ENCODE measurements at places on chromosomes 2 and 18. TPM values are rescaled to one million over a fixed set of nuclear protein-coding genes. Genes with fewer than 3 reads are reported as not detected.

MAPK4 gene
- 15.2 TPM for total RNA-seq

- no peak overlapping the region for H3K4me3 ChIP-seq
- no peak overlapping the region for H3K27ac ChIP-seq
- no peaks in the 10 kb centered on the region for H3K36me3 ChIP-seq
- H3K4me1 ChIP-seq: no peaks in the 10 kb centered on the region
- DNase-seq: no peak
Observed at GRCh38 chr2:189142893-189143759, 36.4 kb downstream of the COL5A2 start.

DNA sequence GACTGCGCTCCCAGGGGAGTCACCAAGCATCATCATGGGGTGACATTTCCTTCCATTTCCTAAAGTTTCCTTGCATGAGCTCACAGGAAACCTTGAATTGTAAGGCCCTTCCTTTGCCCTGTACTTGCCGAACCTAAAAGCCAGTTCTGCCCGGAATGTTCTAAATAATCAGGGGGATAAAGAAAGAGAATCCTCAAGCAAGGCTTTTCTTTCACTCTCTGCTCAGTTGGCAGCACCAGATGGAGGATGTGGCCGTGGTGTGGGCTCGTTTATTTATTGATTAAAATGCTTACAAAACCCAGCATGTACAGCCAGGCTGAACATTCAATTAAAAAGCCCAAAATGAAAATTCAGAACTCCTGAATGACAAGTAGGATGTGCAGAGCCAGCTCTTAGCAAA is 170.5 kb downstream of the SH3RF3 start:
- peak overlapping the region; percentile 44 for H3K27ac ChIP-seq
- no peaks in the 10 kb centered on the region for H3K36me3 ChIP-seq
- H3K4me3 ChIP-seq: no peak overlapping the region

PRSS56 gene
- total RNA-seq: not detected

- H3K36me3 ChIP-seq: peaks cover 96% of the 10 kb centered on the region
- no peaks in the 10 kb centered on the region for H3K4me1 ChIP-seq
- H3K27me3 ChIP-seq: no peaks in the 10 kb centered on the region
- no peak for DNase-seq
Observed at GRCh38 chr2:239984421-239985194, 40.5 kb downstream of the NDUFA10 start.

DNA sequence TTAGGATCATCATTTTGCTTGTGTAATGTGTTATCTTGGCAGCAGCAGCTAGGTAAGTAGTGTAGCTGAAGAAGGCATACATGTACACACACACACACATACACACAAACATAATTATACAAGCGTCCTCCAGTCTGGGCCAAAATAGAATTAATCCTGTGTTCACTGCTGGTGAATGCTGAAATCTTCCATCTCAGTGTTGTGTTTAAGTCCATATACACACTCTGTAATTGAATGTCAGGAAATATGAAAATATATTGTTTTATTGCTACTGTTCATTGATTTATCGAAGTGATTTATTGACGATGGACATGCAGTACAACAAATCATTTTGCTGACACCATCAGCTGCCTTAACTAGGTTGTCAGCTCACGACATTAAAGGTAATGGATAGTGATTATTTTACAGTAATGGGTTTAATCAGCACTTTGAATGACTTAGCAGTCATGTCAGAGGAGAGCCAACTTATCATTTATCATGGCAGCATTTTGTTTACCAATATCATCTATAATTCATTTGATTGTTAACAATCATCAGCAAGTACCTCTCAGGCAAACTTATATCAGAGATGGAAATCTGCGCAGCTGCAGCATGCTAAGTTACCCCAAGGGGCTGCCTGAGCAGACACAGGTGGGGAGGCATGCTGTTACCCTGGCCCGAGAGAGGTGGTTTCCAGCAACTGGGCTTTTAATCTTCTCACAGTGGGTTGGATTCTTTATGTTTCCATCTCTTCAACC is 83.7 kb upstream of the FSHR start:
- no peak overlapping the region for H3K4me3 ChIP-seq
- no peaks in the 10 kb centered on the region for H3K36me3 ChIP-seq
- H3K4me1 ChIP-seq: no peaks in the 10 kb centered on the region
- H3K27me3 ChIP-seq: peaks cover 4% of the 10 kb centered on the region

GRCh38 chr2:26925100-26925791 is 45.2 kb upstream of the MAPRE3 start:
- peaks cover 5% of the 10 kb centered on the region for H3K27me3 ChIP-seq
- H3K4me1 ChIP-seq: peaks cover 5% of the 10 kb centered on the region
- H3K36me3 ChIP-seq: no peaks in the 10 kb centered on the region
- no peak overlapping the region for H3K4me3 ChIP-seq
- DNase-seq: no peak
- H3K27ac ChIP-seq: no peak overlapping the region

- no peaks in the 10 kb centered on the region for H3K36me3 ChIP-seq
- H3K27me3 ChIP-seq: no peaks in the 10 kb centered on the region
Observed at GRCh38 chr18:32847691-32848090, 74.9 kb upstream of the KLHL14 start.

DNA sequence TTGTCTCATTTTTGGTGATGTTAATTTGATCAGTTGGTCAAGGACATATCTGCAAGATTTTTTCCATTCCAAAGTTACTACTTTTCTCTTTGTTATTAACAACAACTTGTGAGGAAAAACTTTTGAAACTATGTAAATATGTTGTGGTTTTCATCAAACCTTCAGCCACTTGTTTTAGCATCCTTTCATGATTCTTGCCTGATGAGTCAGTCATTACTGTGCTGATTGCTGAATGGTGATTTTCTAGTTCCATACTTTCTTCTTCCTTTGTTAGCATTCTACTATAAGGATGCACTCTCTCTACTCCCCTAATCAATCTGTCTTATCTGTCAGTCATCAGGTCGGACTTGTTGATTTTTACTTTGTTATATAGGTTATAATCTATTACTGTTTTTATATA is 10.9 kb downstream of the TMEM87B start:
- no peak for DNase-seq
- H3K36me3 ChIP-seq: peaks cover 25% of the 10 kb centered on the region
- H3K4me1 ChIP-seq: no peaks in the 10 kb centered on the region
- no peak overlapping the region for H3K4me3 ChIP-seq

DNA sequence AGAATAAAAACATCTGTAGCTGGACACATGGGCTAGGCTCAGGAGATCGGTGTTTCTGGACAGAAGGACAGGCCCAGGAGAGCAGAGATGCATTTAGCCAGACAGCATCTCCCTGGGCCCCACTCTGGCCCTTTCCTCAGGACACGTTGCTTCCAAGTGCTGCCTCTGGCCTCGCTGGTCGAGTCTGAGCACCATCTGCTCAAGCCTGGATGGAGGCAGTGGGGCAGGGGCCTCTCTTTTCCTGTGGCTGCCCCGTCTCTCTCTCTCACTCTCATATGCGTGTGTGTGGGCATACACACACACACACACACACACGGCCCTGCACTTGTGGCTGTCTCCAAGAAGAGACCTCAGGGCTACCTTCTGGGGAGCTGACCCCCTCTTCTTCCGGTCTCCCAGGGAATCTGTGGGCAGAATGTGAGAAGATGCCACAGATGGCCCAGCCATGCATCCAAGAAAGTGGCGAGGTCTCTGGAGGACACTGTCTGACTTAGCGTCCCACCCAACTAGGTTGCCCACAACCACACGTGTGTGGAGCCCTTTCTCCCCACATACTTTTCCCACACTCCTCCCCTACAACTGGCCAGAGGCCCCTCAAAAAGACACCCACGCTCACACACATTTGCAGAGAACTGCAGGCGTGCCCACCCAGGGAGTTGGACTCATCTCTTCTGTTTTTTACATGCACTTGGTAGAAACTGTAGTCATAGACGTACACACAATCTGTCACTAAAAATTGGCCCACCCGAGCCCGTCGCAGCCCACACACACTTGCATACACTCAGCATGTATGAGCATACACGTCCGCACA is 19.9 kb downstream of the CELF4 start:
- no peak for DNase-seq
- no peak overlapping the region for H3K4me3 ChIP-seq
- no peak overlapping the region for H3K27ac ChIP-seq
- H3K27me3 ChIP-seq: no peaks in the 10 kb centered on the region

GRCh38 chr2:61262699-61263098 is 100.7 kb downstream of the C2orf74 start:
- H3K36me3 ChIP-seq: peaks cover 9% of the 10 kb centered on the region
- DNase-seq: no peak
- H3K27me3 ChIP-seq: no peaks in the 10 kb centered on the region
- H3K4me3 ChIP-seq: no peak overlapping the region

- H3K36me3 ChIP-seq: no peaks in the 10 kb centered on the region
- no peak for DNase-seq
- H3K4me1 ChIP-seq: no peaks in the 10 kb centered on the region
Observed at GRCh38 chr2:99819766-99820165, 322.6 kb downstream of the AFF3 start.

GRCh38 chr2:216426938-216427337 is 14.7 kb downstream of the SMARCAL1 start:
- H3K27ac ChIP-seq: peak overlapping the region; percentile 41
- no peak overlapping the region for H3K4me3 ChIP-seq
- no peak for DNase-seq

ACOXL gene
- total RNA-seq: not detected

- no peaks in the 10 kb centered on the region for H3K36me3 ChIP-seq
- no peak overlapping the region for H3K4me3 ChIP-seq
- no peaks in the 10 kb centered on the region for H3K27me3 ChIP-seq
- no peak for DNase-seq
- H3K27ac ChIP-seq: no peak overlapping the region
Observed at GRCh38 chr2:46246790-46247189, 50.4 kb upstream of the EPAS1 start.

GRCh38 chr18:57804557-57804956 is 1.4 kb upstream of the ATP8B1 start:
- H3K36me3 ChIP-seq: no peaks in the 10 kb centered on the region
- DNase-seq: no peak
- H3K4me1 ChIP-seq: peaks cover 29% of the 10 kb centered on the region
- no peak overlapping the region for H3K4me3 ChIP-seq
- H3K27ac ChIP-seq: no peak overlapping the region

DNA sequence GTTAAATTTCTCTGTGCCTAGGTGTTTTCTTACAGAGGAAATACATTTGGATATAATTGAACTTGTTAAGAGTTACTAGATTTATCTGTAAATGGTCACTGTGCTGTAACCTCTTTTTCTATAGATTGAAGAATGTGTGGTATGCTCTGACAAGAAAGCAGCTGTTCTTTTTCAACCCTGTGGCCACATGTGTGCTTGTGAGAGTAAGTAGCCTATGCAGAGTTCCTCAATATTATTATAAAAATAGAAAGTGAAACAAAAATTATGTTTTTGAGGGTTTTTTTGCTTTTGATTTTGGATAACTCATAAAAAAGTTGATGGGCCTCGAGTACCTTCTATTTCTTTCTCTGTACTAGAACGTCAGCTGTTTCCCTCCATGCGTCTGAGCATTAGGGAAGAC is 112.4 kb downstream of the MIB1 start:
- H3K36me3 ChIP-seq: peaks cover 35% of the 10 kb centered on the region
- H3K4me1 ChIP-seq: no peaks in the 10 kb centered on the region
- DNase-seq: no peak
- no peak overlapping the region for H3K27ac ChIP-seq
